ENCODE measurements at places on chromosomes 5 and 9.
A peak's percentile ranks its signal among the peaks of the same experiment; 100 is the strongest.

DNA sequence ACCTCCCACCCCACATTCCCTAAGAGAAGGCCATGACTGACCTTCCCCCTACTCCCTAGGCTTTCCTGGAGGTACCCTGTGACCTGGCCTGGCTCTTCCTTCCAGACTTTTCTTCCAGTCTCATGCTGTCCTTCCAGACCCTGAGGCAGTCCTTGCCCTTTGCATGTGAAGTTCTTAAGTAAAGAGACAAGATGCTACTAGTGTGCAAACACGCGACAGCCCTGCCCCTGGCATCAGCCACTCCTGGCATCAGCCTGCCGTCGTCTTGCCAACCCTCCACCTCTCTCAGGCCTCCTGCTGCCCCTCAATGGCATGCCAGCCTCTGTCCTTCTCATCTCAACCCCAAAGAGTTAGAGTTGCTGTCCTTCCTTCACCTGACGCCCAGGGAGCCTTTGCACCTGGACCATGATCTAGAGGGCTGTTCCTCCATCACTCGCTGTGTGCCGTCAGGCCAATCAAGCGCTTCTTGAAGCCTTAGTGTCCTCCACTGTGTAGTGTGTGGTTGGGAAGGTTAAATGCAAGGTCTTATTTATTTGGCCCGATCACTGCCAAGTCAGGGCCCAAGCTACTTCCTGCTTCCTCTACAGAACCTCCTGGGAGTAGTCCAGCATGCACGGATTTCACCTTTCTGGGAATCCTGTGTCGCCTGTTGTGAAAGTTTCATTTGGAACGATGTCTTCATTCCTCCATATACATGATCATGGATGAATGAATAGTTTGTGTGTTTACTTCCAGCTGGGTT lies 61.9 kb downstream of the WWC1 start:
- DNase-seq = peak; percentile 11

DNA sequence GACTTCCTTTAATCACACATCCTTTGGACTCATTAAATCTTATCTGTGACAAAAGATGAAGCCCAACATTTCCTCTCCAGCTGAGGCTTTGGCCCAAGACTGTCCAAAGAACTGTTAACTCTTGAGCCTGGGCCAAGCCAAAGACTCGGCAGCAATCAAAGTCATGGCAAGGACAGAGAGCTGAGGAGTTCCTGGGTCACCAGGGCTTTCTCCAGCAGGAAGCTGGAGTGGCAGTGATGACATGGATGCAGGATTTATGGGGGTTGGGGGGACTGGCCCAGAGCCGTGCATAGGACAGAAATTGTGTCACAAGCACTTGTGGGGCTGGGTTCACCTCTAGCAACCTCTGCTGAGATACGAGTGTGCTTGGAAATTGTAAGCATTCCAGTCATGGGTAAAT lies 440.3 kb downstream of the PLK2 start:
- no peak for DNase-seq

GRCh38 chr9:129458155-129458661 lies 162.7 kb downstream of the C9orf50 start:
- no peak for DNase-seq

GRCh38 chr9:21688108-21689102 lies 114.0 kb upstream of the MTAP start:
- peak; percentile 81 for DNase-seq

- DNase-seq = no peak
Measured at GRCh38 chr9:128369024-128369706, 2.0 kb upstream of the URM1 start.

DNA sequence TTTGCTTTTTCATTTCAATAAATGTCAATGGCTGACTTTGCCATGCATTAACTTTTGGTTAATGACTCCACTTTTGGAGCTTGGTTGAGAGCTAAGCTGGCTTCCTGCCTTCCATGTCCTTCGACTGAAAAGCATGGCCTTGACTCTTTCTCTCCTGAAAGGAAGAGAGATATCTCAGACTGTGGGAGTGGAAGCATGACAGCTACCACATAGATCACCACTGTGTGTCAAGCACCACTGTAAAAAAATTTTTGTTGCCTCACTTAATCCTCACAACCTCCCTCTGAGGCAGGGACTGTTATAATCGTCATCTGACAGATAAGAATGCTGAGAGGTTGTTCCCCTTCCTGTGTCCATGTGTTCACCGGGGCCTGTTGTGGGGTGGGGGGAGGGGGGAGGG lies 184.8 kb downstream of the RORB start:
- no peak for DNase-seq

- DNase-seq = no peak
Measured at GRCh38 chr9:123887837-123888236, 42.1 kb downstream of the DENND1A start.
